Fibroblast of skin of right biceps (primary cell): ENCODE measurements at places on chromosomes 13 and 19.

DNA sequence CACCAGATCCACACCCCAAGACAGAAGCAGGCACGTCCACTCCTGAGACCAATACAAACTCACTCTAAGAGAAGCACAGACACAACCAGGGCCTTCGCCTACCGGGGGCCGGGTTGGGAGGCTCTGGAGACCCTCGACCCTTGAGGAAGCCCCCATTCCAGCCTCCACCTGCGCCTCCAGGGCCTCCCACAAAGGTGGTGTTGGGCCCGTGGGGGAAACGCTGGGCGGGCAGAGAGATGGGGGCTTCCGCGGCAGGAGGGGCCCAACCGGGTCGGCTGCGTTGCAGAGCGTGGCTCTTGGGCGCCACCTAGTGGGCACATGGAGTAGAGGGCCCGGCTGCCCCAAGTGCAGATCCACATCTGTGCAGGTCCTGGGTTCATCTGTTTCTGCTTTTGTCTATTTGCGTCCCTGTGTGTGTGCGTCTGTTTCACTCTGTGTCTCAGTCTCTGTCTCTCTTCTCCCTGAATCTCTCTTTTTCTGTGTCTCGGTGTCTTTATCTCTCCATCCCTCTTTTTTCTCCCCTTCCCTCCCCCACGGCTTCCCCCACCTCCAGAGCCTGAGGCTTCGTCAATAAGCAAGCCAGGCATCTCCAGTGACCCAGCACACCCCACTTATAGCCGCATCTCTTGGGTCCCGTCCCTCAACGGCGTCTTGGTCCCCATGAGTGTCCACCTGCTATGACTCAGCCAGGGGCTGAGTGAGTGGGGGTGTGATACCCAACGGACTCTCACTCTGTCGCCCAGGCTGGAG, 10.5 kb upstream of the TINCR start:
- peak; percentile 46 for DNase-seq

GRCh38 chr19:6007866-6008265, 29.9 kb upstream of the RANBP3 start:
- DNase-seq, result no peak

DNA sequence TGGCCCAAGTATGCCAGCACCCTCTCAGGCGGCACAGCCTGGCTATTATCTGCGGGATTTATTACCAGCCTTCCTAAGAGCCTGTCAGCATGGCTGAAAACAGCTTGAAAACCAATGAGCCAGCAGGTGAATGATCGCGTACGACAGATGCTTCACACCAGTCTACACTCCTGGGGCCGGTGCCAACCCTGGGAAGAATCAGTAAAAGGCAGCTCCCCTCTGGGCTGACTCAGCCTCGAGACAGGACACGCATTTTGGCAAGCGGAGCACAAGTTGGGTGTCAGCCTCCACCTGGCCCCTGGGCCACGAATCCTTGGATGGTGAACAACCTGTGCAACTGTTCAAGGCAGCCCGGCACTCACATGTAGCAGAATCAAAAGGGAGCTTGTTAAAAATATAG, 15.6 kb downstream of the EMP3 start:
- peak; percentile 39 for DNase-seq

- DNase-seq, result no peak
These were observed 172.9 kb upstream of the UBL3 start for GRCh38 chr13:30023196-30023895.

DNA sequence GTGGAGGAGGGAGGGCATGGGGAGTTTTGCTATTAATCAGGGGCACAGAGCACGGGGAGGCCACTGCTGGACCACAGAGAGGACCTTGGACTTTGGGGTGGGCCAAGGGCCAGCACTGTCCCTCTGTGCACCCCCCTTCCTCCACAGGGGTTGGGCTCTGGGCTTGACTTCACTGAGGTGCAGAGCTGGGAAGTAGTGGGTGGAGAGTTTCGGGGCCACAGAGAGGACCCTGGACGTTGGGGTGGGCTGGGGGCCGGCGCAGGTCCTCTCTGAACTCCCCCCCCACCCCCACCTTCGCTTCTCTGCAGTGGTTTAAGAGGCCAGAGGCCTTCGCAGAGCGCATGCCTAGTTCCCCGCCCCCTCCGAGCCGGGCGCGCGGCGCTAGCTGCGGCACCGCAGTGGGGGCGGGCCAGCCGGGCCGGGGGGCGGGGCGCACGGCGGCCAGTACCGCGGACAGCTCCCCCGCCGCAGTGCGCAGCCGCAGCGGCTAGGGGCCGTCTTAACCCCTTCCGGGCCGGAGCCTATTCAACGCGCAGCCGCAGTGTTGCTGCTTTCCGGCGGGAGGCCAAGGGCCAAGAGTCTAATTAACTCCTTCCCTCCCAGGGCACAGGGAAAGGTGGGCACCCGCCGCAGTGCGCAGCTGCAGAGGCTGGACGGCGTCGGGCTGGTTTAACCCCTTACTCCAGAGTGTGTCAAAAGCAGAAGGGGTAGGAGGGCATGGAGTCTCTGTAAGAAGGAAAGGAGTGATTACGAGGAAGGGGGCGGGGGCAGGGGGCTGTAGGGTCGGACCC, 3.7 kb downstream of the KCNC3 start:
- peak; percentile 38 for DNase-seq

DNA sequence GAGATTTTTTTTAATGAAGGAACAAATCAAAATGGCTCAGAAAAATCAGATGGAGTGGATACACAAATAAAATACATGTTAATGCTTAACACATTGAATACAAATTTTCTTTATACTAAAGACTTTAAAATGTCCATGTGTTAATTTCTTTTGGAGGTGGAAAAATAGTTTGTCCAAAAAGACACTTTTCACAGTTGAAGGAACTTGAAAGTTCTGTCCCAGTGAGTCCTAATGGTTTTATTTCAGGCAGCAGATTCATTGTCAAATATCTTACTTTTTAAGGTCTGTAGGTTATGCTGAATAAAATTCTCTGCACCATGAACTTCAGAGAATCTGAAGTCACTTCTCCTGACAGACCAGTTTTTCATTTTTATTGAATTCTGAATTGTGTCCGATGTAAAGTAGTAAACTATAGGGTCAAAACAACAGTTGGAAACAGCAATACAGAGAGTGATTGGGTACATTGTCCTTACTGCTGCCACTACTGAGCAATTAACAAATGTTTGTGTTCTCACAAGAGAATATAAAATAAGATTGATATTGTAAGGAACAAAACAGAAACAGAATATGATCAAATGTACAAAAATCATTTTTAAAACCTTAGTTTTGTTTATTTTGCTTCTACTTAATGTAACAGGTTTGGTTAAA, 1.6 kb downstream of the LPAR6 start:
- no peak for DNase-seq

DNA sequence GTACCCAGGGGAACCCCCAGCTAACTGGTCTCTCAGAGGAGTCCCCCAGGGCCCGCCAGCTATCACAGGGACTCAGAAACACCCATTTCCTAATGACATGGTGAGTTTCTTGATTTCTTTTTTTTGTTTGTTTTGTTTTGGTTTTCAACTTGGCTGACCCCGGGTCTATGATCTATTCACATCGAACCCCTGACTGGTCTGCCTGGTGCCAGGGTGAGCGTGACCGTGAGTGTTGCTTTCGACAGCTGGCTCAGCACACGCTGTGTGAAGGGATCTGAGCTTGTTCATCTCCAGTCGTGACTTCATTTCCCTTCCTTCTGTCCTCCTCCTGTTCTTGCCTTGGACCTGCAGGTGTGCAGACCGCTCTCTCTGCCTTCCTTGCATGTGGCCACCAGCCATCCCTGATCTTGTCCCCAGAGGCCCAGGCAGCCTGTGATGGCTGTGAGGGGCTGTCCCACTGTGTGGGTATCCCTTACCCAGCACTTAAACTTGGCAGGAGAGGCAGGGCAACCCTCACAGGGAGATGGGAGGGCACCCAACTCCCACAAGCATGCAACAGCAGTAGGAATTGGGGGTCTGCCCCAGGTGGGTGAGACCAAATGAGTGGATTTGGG, 26.2 kb downstream of the TMEM161A start:
- DNase-seq, result no peak

- no peak for DNase-seq
These were observed 642 bp downstream of the ZNF571 start for GRCh38 chr19:37593996-37594303.

- DNase-seq, result no peak
These were observed 9.4 kb downstream of the NLRP7 start for GRCh38 chr19:54937926-54938325.

- DNase-seq, result no peak
These were observed 167.1 kb upstream of the SPRY2 start for GRCh38 chr13:80508031-80508430.

GRCh38 chr13:41606646-41607045, 149.3 kb downstream of the RGCC start:
- no peak for DNase-seq

DNA sequence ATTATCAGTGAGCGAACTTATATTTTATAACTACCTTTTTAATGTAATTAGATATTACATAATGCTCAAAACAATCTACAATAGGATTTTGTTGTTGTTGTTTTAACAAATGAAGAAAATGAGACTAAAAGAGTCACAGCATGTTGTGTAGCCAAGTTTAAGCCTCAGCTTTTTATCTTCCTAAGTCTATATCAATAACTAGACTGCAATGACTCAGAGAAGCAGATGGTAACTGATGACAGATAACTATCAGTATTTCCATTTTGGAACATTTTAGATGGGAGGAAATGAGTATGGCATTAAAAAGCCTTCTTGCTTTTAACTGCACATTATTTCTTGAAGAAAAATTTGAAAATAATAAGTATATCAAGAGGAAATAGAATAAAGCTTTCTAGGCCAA, 825.2 kb downstream of the SLITRK1 start:
- DNase-seq, result peak; percentile 40

DNA sequence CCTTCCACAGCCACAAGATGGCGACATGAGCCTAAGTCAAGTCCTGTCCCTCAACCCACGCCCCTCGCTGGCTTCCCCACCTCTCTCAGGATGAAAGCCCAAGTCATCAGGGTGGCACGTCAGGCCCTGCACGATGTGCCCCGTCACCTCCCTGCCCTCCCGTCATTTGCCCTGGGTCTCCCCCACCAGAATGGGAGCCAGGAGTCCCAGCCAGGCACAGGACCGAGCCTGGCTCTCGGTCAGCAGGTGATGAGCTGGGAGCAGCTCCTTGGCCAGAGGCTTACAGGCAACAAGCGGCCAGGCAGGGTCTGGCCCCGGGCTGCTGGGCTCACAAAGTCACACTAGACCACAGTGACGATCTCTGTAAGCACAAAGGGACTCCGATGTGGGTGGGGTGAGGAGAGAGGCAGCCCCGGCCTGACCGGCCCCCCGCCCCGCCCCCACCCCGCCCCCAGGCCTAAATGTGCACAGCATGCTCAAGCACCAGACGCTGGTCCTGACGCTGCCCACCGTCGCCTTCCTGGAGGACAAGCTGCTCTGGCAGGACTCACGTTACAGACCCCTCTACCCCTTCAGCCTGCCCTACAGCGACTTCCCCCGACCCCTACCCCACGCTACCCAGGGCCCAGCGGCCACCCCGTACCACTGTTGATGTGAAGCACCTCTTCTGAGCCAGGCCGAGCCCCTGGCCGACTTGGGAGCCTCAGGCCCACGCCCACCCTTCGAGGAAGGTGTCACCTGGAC, 7.3 kb downstream of the MRPL4 start:
- DNase-seq, result peak; percentile 80

DNA sequence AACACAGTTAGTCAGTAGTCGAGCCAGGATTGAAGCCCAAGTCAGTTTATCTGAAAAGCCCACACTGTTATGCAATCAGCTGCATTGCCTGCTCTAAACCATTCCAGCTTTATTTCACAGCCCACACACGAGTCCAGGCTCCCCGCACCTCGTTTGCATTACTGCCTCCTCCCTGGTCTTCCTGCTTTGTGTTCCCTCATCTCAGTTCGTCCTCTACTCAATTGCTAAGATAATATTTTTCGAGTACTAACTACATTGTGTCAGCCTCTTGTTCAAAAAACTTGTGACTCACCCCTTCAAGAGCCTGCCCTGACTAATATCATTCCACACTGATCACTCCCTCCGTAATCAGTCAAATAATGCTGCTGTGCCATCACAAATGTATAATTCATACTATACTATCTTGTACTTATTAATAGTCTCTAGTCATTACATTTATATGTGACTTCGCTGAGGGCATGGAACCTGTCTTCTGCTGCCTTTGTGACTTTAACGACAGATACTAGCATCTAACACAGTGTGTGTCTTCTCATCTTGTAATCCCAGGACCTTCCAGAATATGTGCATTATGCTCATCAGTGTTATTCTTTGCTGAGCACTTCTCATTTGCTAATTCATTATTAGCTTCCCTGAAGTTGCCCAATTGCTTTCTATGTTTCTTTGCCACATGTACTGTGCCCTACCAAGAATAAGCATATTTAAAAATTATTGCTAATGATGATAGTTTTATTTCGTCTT, 26.2 kb upstream of the WDFY2 start:
- peak; percentile 90 for DNase-seq

GRCh38 chr19:6457958-6458694, 1.5 kb downstream of the SLC25A23 start:
- DNase-seq, result peak; percentile 25

DNA sequence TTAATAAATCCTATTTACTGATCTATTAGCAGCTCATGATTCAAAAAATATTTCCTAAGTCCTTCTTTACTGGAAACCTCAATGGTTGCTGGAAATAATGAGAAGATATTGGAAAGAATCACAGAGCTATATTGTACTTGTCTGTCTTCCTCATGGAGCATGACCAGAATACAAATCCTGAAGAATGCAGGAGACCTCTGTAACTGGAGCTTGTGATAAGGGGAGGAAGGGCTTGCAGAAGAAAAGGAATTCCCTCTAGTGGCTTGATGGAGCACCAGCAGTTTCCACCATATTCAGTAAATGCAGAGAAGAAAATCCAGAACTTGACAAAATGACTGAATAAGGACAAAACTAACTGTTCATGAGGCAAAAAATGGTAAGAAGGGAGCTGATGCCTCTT, 1333.1 kb downstream of the EFNB2 start:
- peak; percentile 47 for DNase-seq

- no peak for DNase-seq
These were observed 216.3 kb upstream of the PRR20A start for GRCh38 chr13:56924401-56924800.

DNA sequence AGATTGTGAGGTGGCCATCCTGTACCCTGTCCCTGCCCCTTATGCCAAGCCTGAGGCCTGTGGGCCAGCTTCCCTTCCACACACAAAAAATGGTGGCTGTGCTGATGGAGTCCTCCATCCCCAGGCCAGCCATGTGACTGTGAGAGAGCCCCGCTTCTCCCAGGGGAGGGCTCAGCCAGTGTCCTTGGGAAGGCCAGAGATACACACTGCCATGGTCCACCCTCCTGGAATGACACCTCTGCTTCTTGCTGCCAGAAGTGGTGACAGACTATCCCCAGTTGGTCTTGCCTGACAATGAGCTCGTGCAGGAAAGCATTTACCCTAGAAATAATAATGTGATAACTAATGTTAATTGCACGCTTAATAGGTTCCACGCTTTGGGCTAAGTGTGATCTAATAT, 38.0 kb downstream of the FAM124A start:
- no peak for DNase-seq
